ENCODE measurements at places on chromosomes 1 and 21.

- DNase-seq: no peak
Observed at GRCh38 chr1:186887203-186887602, 58.5 kb downstream of the PLA2G4A start.

DNA sequence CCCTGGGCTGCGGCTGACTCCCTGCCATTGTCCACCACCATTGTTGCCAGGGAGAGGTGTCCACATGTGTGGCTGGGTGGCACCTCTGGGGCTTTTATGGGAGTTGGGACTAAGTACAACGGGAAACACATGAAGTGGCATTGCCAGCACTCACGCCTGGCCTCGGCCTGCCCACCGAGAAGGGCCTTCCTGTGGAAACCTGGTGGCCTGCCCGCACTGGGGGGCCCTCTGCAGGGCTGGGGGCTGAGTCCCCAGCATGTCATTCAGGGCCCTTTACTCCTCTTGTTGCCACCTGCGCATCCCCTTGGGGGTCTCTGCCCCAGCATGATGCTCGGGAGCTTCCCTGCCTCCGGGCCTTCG is 35.5 kb upstream of the RUNX3 start:
- DNase-seq: no peak

- DNase-seq: no peak
Observed at GRCh38 chr1:205988585-205988995, 14.6 kb downstream of the RAB7B start.

DNA sequence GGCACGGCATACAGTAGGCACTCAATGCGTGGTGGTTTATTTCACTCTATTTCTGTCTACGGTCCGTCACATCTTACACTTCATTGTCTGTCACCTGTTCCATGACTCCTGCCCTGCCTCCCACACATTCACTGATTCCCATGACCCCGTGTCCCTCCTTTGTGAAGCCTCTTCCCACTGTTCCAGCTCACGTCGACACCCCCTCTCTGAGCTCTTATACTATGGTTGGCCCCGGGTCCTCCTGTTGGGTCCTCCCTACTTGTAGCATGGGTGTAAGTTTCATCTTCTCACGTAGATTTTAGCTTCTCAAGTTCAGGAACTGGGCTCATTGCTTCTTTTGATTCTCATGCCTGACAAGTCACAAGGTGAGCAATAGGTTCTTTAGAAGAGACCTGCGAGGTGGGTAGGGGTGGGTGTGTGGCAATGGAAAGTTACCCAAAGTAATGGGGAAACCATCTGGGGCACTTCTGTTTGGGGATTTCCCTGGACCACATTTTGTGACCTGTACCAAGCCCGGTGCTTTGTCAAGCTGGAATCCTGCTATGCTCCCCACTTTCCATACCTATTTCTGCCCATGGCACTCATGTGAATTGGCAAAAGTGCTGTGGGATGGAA is 22.1 kb upstream of the IL10 start:
- DNase-seq: no peak

DNA sequence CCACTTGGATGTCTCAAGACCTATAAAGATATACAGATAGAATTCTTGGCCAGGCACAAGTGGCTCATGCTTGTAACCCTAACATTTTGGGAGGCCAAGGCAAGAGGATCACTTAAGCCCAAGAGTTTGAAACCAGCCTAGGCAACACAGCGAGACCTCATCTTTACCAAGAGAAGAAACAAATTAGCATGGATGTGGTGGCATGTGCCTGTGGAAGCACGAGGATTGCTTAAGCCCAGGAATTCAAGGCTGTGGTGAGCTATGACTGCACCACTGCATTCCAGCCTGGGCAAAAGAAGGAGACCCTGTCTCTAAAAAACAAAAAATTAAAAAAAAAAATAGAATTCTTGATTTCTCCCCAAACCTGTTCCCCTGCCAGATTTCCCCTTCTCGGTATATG is 8.3 kb downstream of the ASAP3 start:
- DNase-seq: no peak

DNA sequence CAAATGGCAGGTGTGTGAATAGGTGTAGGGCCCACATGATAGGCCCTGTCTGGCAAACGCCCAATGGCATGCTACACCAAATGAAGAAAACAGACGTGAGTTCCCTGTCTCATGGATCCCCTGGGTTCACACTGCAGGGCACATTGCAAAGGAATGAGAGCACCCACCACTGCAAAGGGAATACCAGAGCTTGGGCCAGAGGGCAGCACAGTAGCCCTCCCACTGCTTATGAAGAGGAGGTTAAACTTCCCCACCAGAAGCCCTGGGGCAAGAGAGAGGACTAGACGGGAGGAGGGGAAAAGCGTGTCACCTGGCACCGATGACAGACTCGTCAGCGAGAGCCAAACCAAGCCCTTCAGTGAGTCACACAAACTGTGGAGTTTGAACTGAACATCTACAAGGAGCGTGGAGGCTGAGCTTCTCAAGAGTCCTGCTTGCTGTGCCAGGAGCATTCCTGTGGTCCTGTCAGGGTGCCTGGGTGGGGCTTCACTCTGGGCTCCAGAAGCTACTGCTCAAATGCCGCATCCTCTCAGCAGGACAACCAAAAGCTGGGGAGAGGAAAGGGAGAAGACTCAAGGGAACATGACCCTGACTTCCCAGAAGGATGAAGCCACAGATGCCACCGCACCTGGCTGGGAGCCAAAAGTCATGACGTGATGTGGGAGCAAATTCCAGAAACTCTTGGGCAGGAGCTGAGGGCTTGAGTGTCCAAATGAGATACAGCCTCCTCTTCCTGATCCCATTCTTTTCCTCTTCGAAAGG is 61.1 kb downstream of the TOMM20 start:
- DNase-seq: peak; percentile 92

- DNase-seq: no peak
Observed at GRCh38 chr1:30715216-30715615, 8.2 kb downstream of the MATN1 start.

DNA sequence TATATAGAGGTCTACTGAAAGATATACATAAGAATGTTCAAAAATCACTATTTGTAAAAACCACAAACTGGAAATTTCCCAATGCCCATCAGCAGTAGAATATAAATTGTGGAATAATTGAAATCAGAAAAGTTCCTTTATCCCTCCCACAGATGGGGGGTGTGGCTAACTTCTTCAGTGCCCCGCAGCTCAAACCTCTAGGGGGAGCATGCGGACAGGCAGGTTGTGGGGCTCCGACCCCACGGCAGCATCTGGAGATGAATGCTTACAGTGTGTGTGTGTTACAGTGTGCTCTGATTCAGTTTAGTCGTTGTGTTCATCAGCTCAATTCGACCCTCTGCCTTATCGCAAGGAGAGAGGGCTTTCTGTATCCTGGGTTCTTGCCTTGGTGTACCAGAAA is 262.1 kb upstream of the LRRC7 start:
- no peak for DNase-seq

All from fibroblast of skin of left quadriceps (primary cell).